ENCODE measurements at places on chromosomes 3 and 15.

- no peak for DNase-seq
Observed at GRCh38 chr3:42314411-42314810, 48.4 kb upstream of the CCK start.

GRCh38 chr3:30226601-30227151 lies 379.7 kb upstream of the TGFBR2 start:
- DNase-seq, result no peak

- DNase-seq, result no peak
Observed at GRCh38 chr15:45641374-45641781, 6.5 kb downstream of the SQOR start.

DNA sequence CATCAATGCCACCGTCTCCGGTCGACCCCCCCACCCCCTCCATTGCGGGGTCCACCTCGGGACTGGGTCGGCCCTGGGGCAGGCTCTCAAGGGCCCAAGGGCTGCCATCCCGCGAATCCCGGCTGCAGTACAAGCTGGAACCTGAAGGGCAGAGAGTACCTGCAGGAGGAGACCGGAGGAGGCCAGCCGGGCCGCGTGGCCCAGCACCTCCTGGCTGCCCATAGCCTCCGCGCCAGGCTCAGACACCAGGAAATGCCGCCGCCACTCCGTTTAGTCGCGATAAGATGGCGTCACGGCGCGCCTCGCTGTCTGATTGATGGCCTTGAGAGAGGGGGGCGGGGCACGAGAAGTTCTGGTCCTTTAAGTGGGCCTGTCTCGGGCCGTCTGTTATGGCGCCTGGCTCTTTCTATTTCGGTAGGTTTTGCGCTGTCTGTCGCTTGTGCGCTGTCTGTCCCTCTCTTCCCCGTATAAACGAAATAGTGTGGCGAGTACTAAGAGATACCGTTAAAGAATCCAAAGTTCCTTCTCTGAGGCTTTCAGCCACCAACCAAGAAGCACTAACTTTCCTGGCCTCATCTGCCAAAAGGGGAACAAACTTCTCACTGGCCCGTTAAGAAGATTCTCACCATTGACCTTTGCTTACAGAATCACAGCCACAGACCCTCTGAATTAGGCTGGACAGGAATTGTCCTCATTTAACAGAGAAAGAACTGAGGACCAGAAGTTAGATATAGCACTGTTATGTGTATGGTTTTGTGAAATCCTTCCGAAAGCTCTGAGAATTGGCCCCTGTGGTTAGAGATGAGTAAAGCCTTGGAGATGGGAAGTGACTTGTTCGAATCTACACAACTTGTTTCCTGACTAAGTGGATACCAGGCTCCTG lies at the start of gene RFT1:
RFT1 (minus strand) TSS at position 257 of the 883 bp plus-strand sequence; CDS start at position 222, 35 bp downstream.
- peak; percentile 96 for DNase-seq

DNA sequence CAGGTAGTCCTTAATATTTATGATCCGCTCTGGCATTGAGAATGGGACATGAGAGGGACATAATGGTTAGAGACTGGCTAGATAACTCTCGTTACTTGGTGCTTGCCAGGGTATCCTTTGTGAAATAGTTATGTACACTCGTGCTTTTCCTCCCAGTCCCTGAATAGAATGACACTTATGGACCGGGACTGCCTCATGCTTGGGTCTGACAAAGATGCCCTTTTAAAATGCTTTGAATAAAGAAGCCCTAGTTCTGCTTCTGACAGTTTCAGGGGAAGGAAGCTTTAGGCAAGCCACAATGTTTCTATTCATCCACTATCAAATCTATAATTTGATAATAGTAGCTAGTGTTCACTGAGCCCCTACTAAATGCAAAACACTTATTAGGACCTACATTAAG lies 29.4 kb downstream of the POLR2M start:
- no peak for DNase-seq

GRCh38 chr3:61771976-61772375 lies 210.6 kb downstream of the PTPRG start:
- DNase-seq, result no peak

GRCh38 chr3:24853685-24854490 lies 359.2 kb upstream of the THRB start:
- no peak for DNase-seq

DNA sequence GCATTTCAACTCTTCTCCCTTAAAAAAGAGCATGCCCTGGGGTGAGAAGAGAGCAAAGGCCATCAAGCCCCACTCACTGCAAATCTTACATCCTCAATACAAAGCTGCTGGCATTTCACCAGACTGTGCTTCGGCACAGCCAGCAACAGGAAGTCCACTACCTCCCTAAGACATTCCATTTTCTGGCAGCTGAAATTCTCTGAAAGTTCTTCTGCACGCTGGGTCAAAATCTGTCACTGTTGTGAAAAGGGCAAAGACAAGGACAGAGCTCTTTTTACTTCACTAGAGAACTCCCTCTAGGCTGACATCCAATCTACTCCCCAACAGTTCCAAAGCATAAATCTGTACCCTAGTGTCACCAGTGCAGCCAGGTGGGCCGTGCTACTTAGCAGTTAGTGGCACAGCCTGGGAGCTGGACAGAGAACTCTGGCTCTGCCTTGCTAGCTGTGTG lies 6.3 kb downstream of the MTMR10 start:
- DNase-seq, result no peak

DNA sequence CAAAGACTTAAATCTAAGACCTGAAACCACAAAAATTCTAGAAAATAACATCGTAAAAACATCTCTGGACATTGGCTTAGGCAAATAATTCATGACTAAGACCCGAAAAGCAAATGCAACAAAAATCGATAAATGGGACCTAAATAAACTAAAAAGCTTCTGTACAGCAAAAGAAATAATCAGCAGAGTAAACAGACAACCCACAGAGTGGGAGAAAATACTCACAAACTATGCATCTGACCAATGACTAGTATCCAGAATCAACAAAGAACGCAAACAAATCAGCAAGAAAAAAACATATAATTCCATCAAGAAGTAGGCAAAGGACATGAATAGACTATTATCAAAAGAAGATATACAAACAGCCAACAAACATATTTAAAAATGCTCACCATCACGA lies 749.4 kb downstream of the PLOD2 start:
- no peak for DNase-seq

DNA sequence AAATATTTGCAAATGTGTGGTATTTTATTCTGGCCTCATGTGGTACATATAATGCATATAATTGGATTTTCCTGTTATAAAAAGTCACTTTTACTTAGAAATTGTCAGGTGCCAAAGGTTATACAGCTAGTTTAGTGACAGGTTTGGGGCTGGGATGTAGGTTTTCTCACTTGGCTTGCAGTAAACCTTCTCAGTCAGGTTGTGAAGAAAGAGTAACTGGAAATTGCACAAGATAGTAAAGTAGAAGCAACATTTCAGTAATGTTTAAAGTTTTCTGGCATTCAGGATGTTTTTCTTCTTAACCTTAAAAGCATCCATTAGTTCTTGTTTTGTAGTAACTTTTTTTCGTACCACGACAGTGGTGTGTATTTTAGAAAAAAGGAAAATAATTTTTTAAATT lies 53.9 kb downstream of the MEF2A start:
- DNase-seq, result no peak

DNA sequence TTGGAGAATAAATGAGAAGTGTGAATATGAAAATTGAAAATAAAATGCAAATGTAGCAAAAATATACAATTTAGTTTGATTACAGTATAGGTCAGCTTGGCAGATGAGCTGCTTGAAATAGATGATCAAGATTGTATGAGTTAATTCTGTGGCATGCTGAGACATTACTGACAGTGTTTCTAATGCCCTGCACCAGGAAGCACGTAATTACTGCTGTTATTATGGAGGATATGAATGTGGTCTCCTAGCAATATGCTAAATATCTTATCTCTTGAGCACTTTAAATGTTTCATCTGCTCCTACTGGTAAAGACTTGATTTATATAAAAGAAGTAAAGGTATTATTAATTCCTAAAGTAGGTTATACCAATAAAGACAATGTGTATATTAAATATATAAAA lies 1015.5 kb downstream of the PLOD2 start:
- DNase-seq, result no peak

- no peak for DNase-seq
Observed at GRCh38 chr3:21174461-21174860, 576.5 kb downstream of the ZNF385D start.
